ENCODE measurements at places on chromosomes 1 and 21. TPM values are rescaled to one million over a fixed set of nuclear protein-coding genes. Genes with fewer than 3 reads are reported as not detected.

The WASF2 gene
- total RNA-seq: 63.2 TPM

The SLC44A3 gene
- total RNA-seq: 4.7 TPM

The KCNE2 gene
- not detected for total RNA-seq

The HJV gene
- total RNA-seq: not detected

The ARHGAP29 gene
- total RNA-seq: 37.5 TPM

The IL20 gene
- total RNA-seq: not detected

The FBXO2 gene
- 3.5 TPM for total RNA-seq

The RPF1 gene
- total RNA-seq: 66.5 TPM

GRCh38 chr1:13664451-13664850 lies 35.5 kb upstream of the PRDM2 start:
- H3K27ac ChIP-seq: no peak overlapping the region
- H3K36me3 ChIP-seq: no peaks in the 10 kb centered on the region
- peaks cover 15% of the 10 kb centered on the region for H3K4me1 ChIP-seq
- no peaks in the 10 kb centered on the region for H3K27me3 ChIP-seq
- no peak overlapping the region for H3K4me3 ChIP-seq

- no peaks in the 10 kb centered on the region for H3K36me3 ChIP-seq
- DNase-seq: no peak
- no peak overlapping the region for H3K4me3 ChIP-seq
- no peaks in the 10 kb centered on the region for H3K4me1 ChIP-seq
Measured at GRCh38 chr1:178282949-178283367, 189.1 kb downstream of the RASAL2 start.

- H3K36me3 ChIP-seq: no peaks in the 10 kb centered on the region
- no peaks in the 10 kb centered on the region for H3K4me1 ChIP-seq
- no peak for DNase-seq
- H3K27ac ChIP-seq: no peak overlapping the region
- no peaks in the 10 kb centered on the region for H3K27me3 ChIP-seq
Measured at GRCh38 chr1:241167121-241167630, 189.8 kb downstream of the RGS7 start.

GRCh38 chr1:159960721-159961381 lies 6.8 kb upstream of the SLAMF9 start:
- H3K4me3 ChIP-seq: no peak overlapping the region
- no peak overlapping the region for H3K27ac ChIP-seq
- peak; percentile 81 for DNase-seq
- no peaks in the 10 kb centered on the region for H3K4me1 ChIP-seq
- no peaks in the 10 kb centered on the region for H3K27me3 ChIP-seq

- no peaks in the 10 kb centered on the region for H3K36me3 ChIP-seq
- no peak overlapping the region for H3K27ac ChIP-seq
- no peak overlapping the region for H3K4me3 ChIP-seq
- no peaks in the 10 kb centered on the region for H3K27me3 ChIP-seq
Measured at GRCh38 chr1:67677930-67678329, 7.1 kb upstream of the GADD45A start.

DNA sequence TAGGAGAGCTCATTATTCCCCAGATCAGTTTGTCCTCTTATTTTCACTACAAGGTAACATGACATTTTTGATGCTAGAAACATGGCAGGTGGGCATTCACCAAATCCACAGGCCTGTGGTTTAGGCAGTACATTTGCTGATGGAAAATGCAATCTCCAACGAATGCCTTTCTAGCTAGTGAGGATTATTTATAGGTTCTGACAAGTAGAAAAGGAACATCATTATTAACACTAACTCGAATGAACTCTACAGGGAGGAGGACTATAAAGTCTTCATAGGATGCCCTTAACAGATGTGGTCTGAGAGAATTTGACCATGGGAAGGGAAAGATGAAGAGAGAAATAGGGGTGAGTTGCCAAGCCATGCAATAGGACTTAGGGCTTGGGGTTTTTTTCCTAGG lies 71.5 kb upstream of the BCL10 start:
- no peaks in the 10 kb centered on the region for H3K36me3 ChIP-seq
- no peak overlapping the region for H3K27ac ChIP-seq
- no peak for DNase-seq
- no peak overlapping the region for H3K4me3 ChIP-seq

- no peak overlapping the region for H3K4me3 ChIP-seq
- peak overlapping the region; percentile 3 for H3K27ac ChIP-seq
- DNase-seq: no peak
- H3K27me3 ChIP-seq: no peaks in the 10 kb centered on the region
- H3K36me3 ChIP-seq: no peaks in the 10 kb centered on the region
- H3K4me1 ChIP-seq: no peaks in the 10 kb centered on the region
Measured at GRCh38 chr1:202159534-202160371, 649 bp downstream of the PTPN7 start.

- no peaks in the 10 kb centered on the region for H3K36me3 ChIP-seq
- H3K27me3 ChIP-seq: no peaks in the 10 kb centered on the region
- DNase-seq: peak; percentile 81
- H3K27ac ChIP-seq: peak overlapping the region; percentile 92
Measured at GRCh38 chr21:46459356-46460112, 843 bp downstream of the DIP2A start.

DNA sequence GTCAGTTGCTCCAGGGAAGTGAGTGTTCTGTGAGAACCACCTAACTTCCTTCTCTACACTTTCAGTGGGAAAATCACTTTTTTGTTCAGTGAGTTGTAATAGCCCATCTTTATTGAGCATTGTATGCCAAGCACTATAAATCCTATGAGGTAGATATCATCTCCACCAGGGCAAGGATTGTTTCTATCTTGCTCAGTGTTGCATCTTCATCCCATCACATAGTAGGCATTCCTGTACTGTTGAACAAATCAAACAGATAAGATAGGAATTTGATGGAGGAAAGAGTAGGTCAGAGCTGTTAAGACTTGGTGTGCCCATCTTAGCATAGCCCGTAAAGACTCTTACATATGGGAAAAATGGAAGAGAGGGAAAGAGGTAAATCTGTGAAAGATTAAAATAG lies 2.9 kb upstream of the PIGV start:
- H3K27me3 ChIP-seq: no peaks in the 10 kb centered on the region
- H3K27ac ChIP-seq: peak overlapping the region; percentile 95
- DNase-seq: no peak
- peaks cover 12% of the 10 kb centered on the region for H3K36me3 ChIP-seq
- peaks cover 81% of the 10 kb centered on the region for H3K4me1 ChIP-seq

DNA sequence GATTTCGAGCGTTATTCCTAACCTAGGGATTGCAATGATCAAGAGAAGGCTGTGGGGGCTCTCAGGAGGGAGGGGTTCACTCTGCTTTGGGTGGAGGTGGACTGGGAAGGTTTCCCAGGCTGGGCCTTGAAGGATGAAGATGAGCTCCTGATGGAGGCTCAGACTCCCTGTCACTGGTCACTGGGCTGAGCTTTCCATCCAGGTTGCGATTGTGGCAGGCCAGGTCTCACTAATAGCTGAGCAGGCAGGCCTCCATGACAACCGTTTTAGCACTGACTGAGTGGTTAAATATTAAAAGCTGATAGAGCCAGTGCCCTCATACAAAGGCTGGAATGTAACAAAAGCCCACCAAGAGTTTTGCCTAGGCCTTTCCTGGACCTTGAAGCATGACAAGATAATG lies 36.2 kb upstream of the EFCAB14 start:
- no peaks in the 10 kb centered on the region for H3K27me3 ChIP-seq
- H3K36me3 ChIP-seq: no peaks in the 10 kb centered on the region
- no peak for DNase-seq
- H3K4me3 ChIP-seq: no peak overlapping the region

- H3K27me3 ChIP-seq: no peaks in the 10 kb centered on the region
- no peaks in the 10 kb centered on the region for H3K36me3 ChIP-seq
- no peak overlapping the region for H3K4me3 ChIP-seq
- no peaks in the 10 kb centered on the region for H3K4me1 ChIP-seq
Measured at GRCh38 chr1:33710967-33711366, 152.9 kb upstream of the HMGB4 start.

- H3K27me3 ChIP-seq: no peaks in the 10 kb centered on the region
- H3K36me3 ChIP-seq: no peaks in the 10 kb centered on the region
- H3K27ac ChIP-seq: no peak overlapping the region
- no peak overlapping the region for H3K4me3 ChIP-seq
- DNase-seq: no peak
Measured at GRCh38 chr1:174407665-174408064, 40.1 kb upstream of the GPR52 start.

DNA sequence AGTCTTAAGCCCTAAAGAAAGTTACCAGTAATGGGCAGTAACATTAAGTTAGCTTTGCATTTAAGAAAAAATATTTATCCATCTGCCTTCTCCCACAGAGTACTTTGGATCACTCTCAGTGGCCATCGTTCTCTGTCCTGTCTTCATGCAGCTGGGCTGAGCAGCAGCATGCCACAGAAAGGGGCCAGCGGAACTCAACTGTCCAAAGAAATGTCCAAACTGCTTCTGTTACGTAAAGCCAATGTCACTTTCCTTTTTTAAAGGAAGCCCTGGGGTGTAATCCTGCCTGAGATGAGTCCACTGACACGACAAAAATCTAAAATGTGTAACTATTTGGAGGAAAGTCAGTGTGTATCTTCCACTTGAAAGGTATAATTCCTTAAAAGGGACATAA lies 291.6 kb downstream of the SMYD3 start:
- H3K4me1 ChIP-seq: no peaks in the 10 kb centered on the region
- H3K27me3 ChIP-seq: no peaks in the 10 kb centered on the region
- no peak for DNase-seq
- H3K36me3 ChIP-seq: no peaks in the 10 kb centered on the region
- no peak overlapping the region for H3K27ac ChIP-seq

DNA sequence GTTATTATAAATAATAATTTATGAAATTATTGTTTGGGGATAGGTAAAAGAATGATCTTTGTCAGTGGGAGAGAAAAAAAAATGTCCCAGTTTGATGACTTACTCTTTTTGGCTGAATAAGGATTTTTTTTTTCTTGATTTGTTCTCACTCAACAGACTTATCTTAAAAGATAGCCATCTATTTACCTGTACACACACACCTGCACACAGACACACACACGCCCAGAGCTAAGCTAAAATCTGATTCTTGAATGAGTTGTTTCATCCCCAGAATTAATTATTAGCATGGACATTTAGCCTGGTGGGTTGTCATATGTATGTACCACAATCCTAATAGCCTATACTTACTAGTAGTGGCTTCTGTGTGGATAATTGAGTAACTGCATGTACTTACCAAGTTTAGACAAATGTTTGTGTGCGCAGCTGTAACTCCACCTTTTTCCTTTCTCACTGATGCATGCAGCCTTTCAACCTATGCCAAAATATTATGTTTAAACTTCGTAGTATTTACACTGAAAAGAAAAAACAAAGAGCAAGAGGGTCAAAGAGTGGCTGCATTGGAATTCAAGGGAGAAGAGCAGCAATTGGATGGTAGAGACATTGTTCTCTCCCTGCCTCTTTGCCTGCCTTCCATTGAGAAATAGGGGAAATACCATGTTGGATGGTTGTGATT lies 174.3 kb downstream of the ADGRL2 start:
- H3K27me3 ChIP-seq: no peaks in the 10 kb centered on the region
- DNase-seq: no peak
- H3K4me1 ChIP-seq: no peaks in the 10 kb centered on the region
- H3K27ac ChIP-seq: no peak overlapping the region
- no peaks in the 10 kb centered on the region for H3K36me3 ChIP-seq
- H3K4me3 ChIP-seq: no peak overlapping the region

GRCh38 chr1:192810253-192810880 lies 1.5 kb downstream of the RGS2 start:
- peaks cover 22% of the 10 kb centered on the region for H3K36me3 ChIP-seq
- H3K4me3 ChIP-seq: peak overlapping the region; percentile 81
- peak; percentile 73 for DNase-seq

GRCh38 chr1:39105841-39106765 lies 80.0 kb downstream of the NDUFS5 start:
- H3K27ac ChIP-seq: peak overlapping the region; percentile 97
- H3K36me3 ChIP-seq: no peaks in the 10 kb centered on the region
- no peaks in the 10 kb centered on the region for H3K27me3 ChIP-seq
- peak; percentile 81 for DNase-seq

DNA sequence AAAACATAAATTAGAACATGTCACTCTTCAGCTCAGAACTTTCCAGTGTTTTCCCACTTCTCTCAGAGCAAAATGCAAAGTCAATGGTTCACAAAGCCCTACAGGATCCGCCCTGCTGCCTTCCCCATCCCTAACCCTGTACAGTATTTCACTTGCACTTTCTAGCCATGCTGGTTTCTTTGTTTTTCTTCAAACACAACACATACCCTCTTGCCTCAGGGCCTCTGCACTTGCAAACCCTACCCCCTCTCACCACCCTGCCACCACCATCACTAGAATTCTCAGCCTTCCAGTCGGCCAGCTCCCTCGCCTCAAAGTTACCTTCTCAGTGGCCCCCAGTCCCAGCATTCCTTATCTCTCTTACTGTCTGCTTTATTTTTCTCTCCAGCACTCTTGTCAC lies 17.6 kb downstream of the TEX35 start:
- DNase-seq: peak; percentile 12
- no peak overlapping the region for H3K27ac ChIP-seq
- no peaks in the 10 kb centered on the region for H3K27me3 ChIP-seq

GRCh38 chr1:203274603-203275381 lies 30.5 kb upstream of the BTG2 start:
- H3K27ac ChIP-seq: peak overlapping the region; percentile 86
- no peaks in the 10 kb centered on the region for H3K4me1 ChIP-seq
- H3K27me3 ChIP-seq: no peaks in the 10 kb centered on the region
- DNase-seq: peak; percentile 93
- no peak overlapping the region for H3K4me3 ChIP-seq

DNA sequence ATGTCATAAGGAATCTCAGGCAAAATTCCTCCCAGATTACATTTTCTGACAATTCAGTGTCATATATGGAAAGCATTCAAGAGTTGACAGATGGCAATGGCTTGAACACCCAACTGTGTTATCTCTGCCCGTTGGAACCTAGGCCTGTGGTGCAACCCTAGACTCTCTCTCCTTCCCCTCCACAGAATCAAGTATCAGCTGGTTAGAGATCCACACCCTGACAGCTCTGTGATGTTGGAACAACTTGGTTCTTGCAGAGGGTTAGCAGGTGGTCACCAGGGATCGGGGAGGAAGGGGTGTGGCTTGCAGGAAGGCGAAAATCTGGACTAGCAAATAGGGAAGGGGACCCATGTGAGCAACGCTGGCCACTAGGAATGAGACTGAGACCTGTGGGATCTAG lies 26.3 kb downstream of the PCSK9 start:
- peak overlapping the region; percentile 78 for H3K27ac ChIP-seq
- peaks cover 22% of the 10 kb centered on the region for H3K36me3 ChIP-seq
- no peaks in the 10 kb centered on the region for H3K27me3 ChIP-seq
- H3K4me3 ChIP-seq: no peak overlapping the region
- peaks cover 39% of the 10 kb centered on the region for H3K4me1 ChIP-seq

- DNase-seq: no peak
- H3K4me1 ChIP-seq: no peaks in the 10 kb centered on the region
- no peak overlapping the region for H3K4me3 ChIP-seq
- no peak overlapping the region for H3K27ac ChIP-seq
Measured at GRCh38 chr1:191152776-191153175, 675.1 kb upstream of the BRINP3 start.

- H3K27me3 ChIP-seq: no peaks in the 10 kb centered on the region
- no peak for DNase-seq
- no peak overlapping the region for H3K27ac ChIP-seq
- no peak overlapping the region for H3K4me3 ChIP-seq
- no peaks in the 10 kb centered on the region for H3K4me1 ChIP-seq
- H3K36me3 ChIP-seq: no peaks in the 10 kb centered on the region
Measured at GRCh38 chr21:20443558-20444155, 554.6 kb upstream of the NCAM2 start.

- H3K4me1 ChIP-seq: no peaks in the 10 kb centered on the region
- H3K27ac ChIP-seq: no peak overlapping the region
- no peaks in the 10 kb centered on the region for H3K36me3 ChIP-seq
- no peak overlapping the region for H3K4me3 ChIP-seq
Measured at GRCh38 chr1:23661887-23662286, 29.7 kb upstream of the RPL11 start.

- H3K36me3 ChIP-seq: no peaks in the 10 kb centered on the region
- no peaks in the 10 kb centered on the region for H3K27me3 ChIP-seq
Measured at GRCh38 chr21:43926196-43926595, 61.2 kb downstream of the AGPAT3 start.
